ENCODE measurements at places on chromosomes 3 and 15.
A peak's percentile ranks its signal among the peaks of the same experiment; 100 is the strongest.

- no peak for DNase-seq
These were observed 442.4 kb upstream of the BCHE start for GRCh38 chr3:166279636-166280035.

DNA sequence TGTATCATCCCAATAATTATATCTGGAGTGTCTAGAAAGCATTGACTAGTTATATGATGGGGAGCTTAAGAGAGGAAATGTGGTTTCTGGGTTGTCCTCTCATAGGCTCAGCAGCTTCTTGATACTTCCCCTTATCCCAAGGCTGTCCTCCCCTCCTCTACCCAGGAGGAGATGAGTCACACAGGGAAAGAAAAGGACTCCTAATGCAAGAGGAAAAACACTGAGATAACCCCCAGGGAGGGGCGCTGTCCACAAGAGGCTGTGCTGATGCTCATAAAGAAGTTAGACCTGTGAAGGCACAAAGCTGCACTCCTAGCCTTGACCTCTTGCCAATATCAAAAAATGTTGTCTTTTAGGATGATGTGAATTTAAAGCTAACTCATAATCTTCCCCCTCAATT, 28.8 kb upstream of the GYG1 start:
- DNase-seq = peak; percentile 88

DNA sequence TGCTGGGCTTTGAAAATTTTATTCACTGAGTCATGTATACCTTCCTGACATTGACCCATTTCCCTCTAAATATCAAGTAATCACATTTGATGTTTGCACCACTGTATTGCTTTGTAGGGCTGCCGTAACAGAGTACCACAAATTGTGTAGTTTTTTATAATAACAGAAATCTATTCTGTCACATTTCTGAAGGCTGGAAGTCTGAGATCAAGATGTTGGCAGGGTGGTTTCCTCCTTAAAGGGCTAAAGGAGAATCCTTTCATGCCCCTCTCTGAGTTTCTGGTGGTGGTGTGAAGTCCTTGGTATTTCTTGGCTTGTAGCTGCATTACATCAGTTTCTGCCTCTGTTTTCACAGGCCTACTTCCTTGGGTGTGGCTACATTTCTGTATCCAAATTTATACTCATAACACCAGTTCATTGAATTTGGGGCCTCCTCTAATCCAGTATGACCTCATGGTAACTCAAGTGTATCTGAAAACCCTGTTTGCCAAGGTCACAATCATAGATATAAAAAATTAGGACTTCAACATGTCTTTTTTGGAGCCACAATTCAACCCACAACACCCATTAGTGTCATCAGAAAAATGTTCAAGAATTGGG, 29.1 kb upstream of the ST6GAL1 start:
- no peak for DNase-seq

- DNase-seq = peak; percentile 99
These were observed 2.7 kb upstream of the KNSTRN start for GRCh38 chr15:40379853-40380252.

GRCh38 chr3:193885832-193886231, 250.1 kb upstream of the HES1 start:
- DNase-seq = no peak

DNA sequence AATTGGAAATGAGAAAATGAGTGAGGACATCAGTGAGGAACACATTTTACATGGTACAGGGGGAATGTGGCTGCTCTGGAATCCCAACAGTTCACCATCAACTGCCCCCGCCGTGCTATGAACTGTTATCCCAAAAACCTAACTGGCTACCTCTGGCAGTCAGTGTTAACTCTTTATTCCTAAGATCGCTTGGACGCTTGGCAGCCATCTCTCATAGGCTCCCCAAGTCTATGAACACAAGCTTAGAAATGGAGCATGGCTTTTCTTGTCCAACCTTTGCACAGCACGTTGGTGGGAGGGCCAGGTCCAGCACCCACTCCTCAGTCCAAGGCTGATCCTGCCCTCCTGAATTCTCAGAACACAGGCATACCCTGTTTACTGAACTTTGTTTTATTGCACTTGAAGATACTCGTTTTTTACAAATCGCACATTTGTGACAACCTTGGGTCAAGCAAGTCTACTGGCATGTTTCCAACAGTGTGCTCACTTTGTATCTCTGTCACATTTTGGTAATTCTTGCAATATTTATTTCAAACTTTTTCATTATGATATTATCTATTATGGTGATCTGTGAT, 53.6 kb downstream of the SENP2 start:
- DNase-seq = no peak

- DNase-seq = peak; percentile 82
These were observed 205.9 kb upstream of the IGF1R start for GRCh38 chr15:98442379-98442833.

DNA sequence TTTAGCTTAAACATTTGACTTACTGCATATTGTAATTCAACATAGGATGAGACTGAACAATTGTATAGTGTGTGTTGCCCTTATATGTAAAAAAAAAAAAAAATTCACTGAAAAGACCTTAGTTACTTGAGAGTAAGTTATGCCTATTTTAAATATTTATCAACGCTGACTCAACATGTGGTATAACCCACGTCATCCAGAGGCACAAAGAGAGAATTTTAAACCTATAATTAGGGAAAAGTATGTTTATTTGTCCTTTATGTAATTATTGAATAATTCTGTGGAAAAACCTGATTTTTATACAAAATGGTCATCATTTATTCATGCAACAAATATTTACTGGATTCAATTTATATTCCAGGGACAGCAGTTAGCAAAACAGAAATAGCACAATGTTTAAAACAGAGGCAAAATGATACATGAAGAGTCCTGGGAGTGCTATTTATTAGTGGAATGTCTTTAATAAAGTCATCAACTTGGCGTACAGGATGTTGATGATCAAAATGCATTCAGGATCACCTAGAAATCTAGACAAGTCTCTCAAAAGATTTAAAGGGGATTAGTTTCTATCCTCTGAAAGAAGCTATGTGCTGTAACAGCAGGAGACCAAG, 223.7 kb downstream of the PCCB start:
- peak; percentile 94 for DNase-seq

- DNase-seq = peak; percentile 72
These were observed 124.2 kb downstream of the IMPG2 start for GRCh38 chr3:101195951-101196713.

GRCh38 chr3:115790759-115791158, 167.4 kb downstream of the GAP43 start:
- peak; percentile 99 for DNase-seq

DNA sequence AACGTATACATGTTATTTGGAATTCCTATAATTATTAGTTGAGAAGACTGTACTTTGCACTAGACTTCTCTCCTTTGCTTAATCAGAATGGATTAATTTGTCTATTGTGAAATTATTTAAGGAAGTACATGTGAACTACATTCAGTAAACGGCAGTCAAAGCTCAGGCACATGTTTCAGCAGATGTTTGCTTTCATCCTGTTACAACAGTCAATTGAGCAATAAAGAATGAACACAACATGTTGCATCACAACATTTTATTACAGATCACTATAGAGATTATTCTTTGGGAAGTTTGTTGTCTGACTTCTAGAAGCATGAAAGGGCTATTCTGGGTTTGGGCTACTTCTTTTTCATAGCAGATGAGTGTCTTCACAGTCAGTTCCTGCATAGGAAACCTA, 39.2 kb downstream of the RAB27A start:
- peak; percentile 76 for DNase-seq

GRCh38 chr3:34107669-34108068, 309.2 kb downstream of the PDCD6IP start:
- no peak for DNase-seq

- DNase-seq = peak; percentile 24
These were observed 6.6 kb downstream of the XYLB start for GRCh38 chr3:38353151-38353550.

- DNase-seq = no peak
These were observed 223.0 kb downstream of the THSD4 start for GRCh38 chr15:71338265-71338664.

GRCh38 chr3:13015286-13016082, 57.7 kb downstream of the IQSEC1 start:
- no peak for DNase-seq

- no peak for DNase-seq
These were observed 3.4 kb upstream of the MEIS2 start for GRCh38 chr15:37103475-37104423.

GRCh38 chr3:70863049-70863448, 550.6 kb upstream of the MDFIC2 start:
- no peak for DNase-seq

GRCh38 chr15:63411866-63412265, 30.2 kb upstream of the CA12 start:
- DNase-seq = no peak

DNA sequence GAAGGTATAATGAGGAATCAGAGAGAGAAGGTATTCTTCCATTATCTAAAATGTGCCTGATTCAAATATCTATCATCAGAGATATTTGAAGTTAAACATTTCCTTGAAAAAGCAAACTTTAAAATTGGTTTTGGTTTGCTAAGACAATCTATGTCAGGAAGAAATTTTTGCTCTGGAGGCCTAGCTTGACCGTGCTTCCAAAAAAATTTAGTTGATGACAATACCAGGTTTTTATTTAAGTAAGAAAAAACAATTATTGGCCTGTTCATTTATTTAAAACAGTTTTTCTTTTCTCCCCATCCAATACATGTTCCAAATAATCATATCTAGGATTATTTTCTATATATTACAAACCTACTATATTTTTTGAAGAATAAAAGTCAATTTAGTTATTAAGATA, 75.3 kb downstream of the OTOL1 start:
- no peak for DNase-seq

DNA sequence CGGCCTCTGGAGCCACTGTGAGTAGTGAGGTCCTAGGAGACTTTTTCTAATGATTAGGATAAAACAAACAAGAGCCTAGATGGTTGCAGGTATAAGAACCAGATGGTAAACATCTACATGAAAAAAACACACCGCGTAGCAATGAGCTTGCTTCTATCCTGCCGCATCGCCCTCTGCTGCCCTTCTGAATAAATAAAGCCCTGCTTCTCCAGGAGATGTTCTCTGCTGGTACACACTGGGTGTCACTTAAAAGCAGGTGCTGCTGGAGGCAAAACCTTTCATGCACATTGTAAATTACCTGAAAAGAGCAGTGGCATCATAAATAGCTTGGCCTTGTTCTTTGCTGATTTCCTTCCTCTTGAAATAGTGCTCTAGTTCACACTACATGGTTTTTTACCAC, 164.4 kb upstream of the TOPAZ1 start:
- DNase-seq = no peak

DNA sequence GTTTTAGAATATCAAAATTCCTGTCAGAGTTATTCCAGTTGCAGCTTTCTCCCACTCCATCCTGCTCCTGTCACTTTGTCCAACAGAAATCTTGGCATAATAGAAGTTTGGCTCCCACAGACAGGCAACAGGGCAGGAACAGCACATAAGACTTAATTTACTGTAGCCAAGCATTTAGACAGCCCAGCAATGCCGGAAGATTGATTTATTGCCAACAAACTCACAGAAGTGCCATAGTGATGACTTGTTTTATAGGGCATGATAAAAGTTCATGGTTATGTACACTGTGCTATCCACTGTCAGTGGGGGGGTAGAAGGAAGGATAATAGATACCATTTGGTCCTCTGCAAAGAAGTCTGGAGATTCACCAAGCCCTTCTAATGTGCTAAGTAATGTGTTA, 98.3 kb upstream of the CBLB start:
- DNase-seq = peak; percentile 42

DNA sequence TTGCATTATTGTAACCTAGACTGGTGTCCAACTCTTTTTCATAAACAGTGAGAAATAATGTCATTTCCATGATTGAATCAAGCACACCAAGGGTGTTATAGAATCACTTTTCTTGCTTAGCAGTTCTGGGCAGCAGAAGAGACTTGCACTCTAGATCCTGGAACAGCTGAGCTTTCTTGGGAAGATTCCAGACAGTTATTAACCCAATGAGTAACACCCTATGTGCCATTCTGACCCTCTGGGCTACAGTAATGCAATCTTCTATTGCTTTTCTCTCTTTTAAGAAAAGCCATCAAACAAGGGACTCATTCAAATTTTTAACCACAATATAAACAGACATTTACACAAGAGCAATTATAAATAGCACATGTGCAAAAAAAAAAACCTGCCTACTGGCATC, 39.3 kb upstream of the USP3 start:
- peak; percentile 69 for DNase-seq

DNA sequence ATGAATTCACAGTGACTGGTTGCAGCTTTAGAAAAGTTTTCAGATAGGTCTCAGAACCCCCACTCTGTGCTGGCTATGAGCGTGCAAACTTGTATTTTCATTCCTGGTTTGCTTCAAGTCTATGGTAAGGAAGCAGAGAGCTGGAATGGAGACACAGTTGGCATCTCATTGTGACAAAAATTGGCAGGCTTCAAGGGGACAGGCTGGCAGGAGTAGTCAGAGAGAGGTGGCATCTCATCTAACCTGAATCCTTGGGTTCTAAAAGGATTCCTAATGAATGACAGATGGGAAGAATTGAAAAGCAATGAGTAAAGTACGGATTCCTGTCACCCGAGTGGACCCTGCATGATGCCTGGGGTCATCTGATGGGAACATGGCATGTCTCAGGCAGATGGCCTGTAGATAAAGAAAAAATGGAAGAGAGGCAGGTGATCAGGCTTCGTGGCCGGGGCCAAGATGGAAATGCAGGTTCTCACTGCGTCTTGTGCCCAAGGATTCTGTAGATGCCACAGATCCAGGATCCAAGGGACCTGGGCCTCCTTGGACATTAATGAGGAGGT, 89.4 kb upstream of the ABHD17C start:
- no peak for DNase-seq

DNA sequence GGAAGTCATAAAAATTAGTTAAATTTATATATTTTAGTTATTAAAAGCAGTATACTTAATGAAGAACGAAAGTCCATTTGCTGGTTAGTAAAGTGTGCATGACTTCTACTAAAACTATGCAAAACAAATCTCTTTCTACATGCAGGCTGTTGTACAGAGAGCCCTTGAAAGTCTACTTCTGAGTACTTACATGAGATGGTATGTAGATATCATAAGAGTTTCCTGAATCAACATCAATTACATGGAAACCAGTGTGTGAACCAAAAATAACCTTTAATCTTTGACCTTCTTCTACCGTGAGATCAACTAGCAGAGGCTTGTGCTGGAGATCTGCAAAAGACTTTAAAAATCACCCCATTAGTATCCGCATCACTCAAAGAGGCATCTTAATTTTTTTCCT, 42.1 kb upstream of the SLC2A2 start:
- peak; percentile 7 for DNase-seq

DNA sequence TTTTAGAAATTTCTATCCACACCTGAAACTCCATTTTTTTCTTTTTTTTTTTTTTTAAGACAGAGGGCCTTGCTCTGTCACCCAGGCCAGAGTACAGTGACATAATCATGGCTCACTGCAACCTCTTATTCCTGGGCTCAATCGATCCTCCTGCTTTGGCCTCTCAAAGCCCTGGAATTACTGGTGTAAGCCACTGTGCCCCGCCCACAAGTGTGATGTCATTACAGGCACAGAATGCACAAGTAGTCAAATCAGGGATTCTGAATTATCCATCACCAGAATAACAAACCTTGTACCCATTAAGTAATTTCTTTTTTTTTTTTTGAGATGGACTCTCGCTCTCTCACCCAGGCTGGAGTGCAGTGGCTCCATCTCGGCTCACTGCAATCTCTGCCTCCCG, 1.9 kb downstream of the UQCRC1 start:
- DNase-seq = no peak

Measured in IMR-90 (cell line).